ENCODE measurements at places on chromosomes 2 and 18.

DNA sequence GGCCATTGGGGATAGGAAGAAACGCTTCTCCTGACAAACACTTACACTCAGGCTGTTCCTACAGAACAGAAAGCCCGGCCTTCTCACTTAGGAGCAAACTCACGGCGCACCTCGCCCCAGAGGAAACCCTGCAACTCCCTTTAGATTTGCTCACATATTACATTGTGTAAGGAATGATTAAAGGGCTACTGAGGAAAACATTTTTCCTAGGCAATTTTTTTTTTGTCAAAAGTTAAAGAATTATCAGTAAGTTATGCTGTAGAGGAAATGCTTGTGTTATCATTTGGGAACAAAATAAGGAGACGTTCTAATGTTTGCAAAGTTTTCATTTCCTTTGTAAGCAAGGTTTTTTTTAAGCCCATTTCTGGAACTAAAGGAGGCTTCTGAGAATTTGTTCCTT is 264.1 kb downstream of the HDAC4 start:
- DNase-seq, result no peak

- DNase-seq, result no peak
Measured at GRCh38 chr2:193377789-193378188, 1183.1 kb upstream of the TMEFF2 start.

DNA sequence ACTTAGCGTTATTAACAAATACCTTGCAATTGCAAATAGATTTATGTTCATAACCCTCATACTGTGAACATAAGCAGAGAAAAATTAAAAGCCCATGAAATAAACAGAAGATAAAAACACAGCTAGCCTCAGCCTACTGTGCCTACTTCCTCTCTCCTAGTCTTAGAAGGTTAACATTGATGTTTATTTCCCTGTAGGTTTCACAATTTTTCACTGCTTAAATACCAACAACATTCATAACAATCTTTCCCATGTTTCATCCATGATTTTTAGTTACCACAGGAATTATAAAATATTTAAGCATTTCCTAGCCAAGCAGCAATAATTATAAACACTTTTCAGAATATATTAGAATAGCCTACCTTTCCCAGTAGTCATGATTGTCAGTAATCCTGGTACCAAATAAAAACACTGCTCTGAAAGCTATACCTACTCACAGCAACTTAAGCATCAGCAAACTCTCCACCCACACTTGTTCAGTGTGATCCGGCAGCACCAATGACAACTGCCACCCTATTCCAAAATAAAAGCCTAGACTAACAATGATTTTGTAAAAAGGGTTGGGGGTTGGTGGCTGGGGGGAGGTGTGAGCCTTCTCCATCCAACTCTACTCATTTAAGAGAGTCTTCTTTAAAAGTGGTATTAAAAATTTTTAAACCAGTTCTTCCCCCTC is 40.6 kb upstream of the RNU4ATAC start:
- DNase-seq, result no peak

DNA sequence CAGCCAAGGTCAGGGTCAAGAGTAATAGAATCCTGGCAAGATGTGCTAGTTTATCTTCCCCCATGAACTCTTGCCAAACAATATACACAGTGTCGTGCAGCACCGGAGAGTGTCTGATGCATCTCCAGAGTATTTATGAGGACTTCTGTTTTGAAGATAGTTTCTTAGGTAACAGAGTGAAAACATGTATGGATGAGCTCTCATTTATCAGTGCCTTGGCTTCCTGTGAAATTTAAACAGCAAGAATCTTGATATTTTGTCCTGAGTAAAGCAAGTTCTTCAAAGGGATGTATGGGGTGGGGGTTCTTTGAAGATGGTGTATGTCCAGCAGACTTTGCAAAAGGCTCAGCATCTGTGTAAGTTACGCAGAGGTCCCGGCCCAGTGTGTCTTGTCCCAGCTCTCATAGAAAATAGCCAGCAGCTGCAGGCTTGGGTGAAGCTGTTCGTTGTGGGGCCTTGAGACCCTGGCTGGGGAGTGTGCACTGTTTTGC is 361.0 kb upstream of the NT5C1B start:
- no peak for DNase-seq

DNA sequence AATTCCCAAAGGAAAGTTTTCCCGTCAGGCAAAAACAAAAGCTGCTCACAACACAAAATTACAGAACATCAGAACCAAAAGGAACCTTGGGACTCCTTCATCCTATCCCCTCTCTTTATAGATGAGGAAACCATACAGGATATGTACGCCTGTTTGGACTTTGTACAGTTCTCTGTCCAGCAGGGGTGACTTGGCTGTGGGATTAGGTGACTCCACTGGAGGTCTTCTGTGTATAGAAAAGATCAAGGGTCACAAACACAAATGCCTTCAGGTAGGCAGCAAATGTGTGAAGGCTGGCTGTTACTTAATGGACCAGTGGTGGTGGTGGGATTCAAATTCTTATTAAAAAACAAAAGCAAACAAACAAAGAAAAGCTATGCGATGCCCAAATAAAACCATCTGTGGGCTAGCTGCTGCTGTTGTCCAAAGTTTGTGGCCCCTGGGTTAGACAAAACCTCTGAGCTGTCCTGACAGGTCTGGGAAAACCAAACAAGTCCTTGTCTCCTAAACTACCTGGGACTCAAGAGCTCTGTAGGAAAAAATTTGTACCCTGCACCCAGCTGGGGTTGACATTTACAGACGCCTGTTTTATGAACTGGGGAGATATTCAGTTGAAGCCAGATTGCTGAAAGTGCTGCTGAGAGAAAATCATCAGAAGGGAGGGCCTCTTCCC is 1.3 kb upstream of the CEP68 start:
- no peak for DNase-seq

DNA sequence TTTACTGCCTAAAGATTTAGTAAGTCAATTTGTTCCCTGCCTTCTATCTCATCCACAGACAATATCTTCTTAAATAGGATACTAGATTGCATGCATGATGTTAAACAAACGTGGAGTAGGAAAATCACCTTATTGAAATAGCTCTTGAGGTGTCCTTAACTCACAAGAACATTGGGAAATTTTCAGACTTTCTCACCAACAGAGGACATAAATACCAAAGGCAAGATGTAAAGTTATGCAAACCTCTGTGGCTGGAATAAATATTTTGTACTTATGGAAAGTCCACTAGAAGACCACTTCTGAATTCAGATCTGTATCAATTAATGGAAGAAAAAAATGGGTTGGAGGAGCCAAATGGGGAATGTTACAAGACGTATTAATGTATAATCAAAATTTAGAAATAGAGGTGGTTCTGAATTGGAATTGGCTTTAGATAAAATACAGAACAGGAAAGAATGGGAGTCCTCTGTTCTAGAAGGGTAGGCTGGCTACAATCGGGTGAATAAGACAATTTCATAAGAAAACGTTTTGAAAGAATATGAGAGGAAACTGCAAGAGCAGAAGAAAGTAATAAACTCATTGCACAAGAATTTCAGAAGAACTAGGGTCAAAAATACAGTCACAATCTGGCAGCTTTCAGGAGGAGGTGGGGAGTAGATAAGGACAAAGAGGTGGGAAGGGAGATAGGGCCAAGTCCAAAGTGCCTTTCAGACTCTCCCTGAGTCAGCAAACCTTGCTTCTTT is 69.3 kb upstream of the FN1 start:
- no peak for DNase-seq

DNA sequence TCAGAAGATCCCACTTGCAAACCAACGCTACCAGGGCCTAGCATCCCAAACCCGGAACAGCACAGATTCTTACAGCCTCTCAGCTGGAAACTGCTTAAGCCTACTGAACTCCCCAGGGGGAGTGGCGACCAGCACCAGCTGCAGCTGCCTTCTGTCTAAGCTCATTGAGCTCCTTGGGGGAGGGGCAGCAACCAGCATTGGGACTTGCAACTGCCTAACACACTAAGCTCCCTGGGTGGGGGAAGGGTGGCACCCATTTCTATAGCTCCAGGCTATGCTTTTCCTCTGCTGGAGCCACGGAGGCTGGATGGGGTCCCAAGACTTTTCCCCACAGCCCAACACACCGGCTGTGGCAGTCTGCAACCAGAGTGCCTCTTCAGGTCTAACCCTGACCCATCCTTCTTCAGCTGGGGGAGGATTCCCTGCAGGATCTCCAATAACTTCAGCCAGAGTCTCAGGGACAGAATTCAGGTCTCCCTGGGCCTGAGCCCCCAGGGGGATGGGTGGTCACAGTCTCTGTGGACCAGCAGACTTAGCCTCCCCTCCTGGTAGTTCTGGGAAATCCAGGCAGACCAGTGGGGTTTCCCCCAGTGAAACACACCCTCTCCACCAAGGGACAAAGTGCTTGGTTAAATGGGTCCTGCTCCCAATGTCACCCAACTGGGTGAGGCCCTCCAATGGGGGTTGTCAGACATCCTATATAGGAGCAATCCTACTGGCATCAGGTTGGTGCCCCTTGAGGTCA is 45.9 kb upstream of the ITGA4 start:
- no peak for DNase-seq

GRCh38 chr2:7539077-7539476 is 621.9 kb downstream of the RNF144A start:
- DNase-seq, result no peak

GRCh38 chr18:3572761-3573160 is 122.8 kb downstream of the TGIF1 start:
- DNase-seq, result no peak

- DNase-seq, result no peak
Measured at GRCh38 chr2:37851828-37852584, 73.1 kb upstream of the RMDN2 start.

DNA sequence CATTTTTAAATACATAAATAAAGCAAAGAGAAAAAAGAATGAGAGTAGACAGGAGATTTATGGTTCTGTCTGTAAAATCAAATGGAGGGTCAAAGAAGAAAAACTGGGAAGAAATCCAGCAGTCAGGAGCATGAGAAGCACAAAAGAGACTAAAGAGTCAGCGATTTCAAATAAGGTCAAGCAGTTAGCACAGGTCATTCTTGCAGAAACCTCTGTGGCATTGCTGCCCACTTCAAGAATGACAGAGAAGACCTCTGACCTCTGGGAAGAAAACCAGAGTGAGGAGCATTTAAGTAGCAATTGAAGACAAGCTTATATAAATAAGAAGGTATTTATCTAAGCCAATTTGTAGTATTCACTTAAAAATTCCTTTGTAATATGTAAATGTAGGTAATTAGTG is 172.0 kb upstream of the SPOPL start:
- no peak for DNase-seq

GRCh38 chr2:226678422-226678821 is 121.2 kb downstream of the IRS1 start:
- no peak for DNase-seq

GRCh38 chr2:212843409-212844199 is 305.0 kb upstream of the ERBB4 start:
- DNase-seq, result no peak

DNA sequence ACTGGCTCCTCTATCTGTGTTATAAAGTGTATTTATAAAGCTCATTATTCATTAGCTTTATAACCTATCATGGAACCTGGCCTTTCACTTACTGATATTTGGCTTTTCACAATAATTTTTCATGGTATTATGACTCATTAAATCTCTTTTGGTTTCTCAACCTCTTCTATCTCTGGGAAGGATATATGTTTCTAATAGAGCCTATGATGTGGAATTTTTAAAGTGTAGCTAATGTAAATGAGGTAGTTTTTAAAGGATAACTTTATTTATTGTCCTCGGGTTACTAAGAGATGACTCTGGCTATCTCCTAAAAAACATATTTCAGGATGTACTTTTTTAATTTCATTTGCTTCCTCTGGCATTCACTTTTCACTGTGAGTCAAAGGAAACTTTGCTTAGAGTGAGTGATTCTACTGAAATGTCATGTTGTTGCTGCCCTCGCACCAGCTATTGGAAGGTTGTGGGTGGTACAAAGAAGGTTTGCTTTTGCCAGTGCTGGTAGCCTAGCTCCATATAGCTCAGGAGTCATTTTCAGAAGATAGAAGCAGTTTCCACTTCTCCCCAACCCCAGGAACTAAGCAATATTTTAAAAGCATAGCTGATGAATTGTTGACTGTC is 85.2 kb upstream of the RPE start:
- no peak for DNase-seq

DNA sequence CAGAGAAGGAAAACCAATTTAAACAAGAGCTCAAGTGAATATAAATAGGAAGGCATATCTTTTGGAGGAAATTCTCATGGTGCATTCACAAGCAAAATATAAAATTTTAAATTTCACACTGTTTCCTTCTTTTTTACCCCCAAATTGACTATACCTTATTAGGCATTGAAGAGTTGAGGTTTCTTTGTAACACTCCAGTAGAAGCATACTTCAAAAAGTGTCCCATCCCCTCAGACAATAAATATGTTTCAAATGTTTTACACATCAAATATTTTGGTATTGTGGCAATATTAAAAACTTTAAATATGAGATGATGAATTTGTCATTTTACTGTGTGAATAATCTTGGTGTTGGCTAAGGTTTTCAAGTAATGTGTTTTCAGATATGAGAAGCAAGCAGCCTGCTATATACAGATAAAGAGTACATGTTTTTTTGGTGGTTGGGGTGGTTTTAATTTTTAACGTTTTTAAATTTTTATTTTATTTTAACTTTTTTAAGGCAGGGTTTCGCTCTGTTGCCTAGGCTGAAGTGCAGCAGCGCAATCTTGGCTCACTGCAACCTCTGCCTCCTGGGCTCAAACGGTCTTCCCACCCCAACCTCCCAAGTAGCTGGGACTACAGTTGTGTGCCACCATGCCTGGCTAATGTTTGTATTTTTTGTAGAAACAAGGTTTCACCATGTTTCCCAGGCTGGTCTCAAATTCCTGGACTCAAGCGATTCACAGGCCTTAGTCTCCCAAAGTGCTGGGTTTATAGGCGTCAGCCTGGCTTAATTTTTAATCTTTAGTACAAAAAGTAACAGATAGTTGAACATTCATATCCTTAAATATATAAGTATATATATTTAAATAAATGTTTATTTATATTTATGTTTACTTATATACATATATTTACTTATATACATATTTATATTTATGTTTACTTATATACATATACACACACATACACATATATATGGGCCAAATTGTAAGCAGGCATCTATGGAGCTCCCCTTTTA is 36.5 kb upstream of the DLX1 start:
- DNase-seq, result no peak

- DNase-seq, result no peak
Measured at GRCh38 chr2:209431701-209432100, 7.9 kb downstream of the MAP2 start.

GRCh38 chr18:24227977-24228666 is 89.3 kb downstream of the CABYR start:
- no peak for DNase-seq

DNA sequence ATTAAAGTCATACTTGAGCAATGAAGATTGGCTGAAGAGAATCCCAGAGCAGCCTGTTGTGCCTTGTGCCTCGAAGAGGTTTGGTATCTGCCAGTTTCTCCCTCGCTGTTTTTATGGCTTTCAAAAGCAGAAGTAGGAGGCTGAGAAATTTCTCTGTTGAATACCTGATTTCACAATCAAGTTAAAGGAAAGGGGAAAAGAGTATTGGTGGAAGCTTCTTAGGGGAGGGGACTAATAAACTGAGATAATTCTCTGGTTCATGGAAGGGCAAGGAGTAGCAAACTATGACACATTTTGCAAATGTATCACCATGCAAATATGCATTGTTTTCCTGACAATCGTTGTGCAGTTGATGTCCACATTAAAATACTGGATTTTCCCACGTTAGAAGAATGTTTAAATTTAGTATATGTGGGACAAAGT is at the start of gene IL1B:
TSS of gene IL1B (minus strand) at position 85 of the 423 bp plus-strand sequence. CDS start 550 bp downstream, outside the sequence.
- no peak for DNase-seq

GRCh38 chr2:20225294-20226151 is 593 bp upstream of the SDC1 start:
- no peak for DNase-seq
